ENCODE measurements at places on chromosomes 6 and 20. TPM values are rescaled to one million over a fixed set of nuclear protein-coding genes. Genes with fewer than 3 reads are reported as not detected.
A peak's percentile ranks its signal among the peaks of the same experiment; 100 is the strongest.

Gene HM13
- total RNA-seq: 153 TPM

Gene COX4I2
- total RNA-seq: not detected

Gene LHFPL5
- total RNA-seq: not detected

Gene TRIM38
- total RNA-seq: 3.8 TPM

Gene SALL4
- total RNA-seq: 65.4 TPM

Gene STX11
- total RNA-seq: not detected

DNA sequence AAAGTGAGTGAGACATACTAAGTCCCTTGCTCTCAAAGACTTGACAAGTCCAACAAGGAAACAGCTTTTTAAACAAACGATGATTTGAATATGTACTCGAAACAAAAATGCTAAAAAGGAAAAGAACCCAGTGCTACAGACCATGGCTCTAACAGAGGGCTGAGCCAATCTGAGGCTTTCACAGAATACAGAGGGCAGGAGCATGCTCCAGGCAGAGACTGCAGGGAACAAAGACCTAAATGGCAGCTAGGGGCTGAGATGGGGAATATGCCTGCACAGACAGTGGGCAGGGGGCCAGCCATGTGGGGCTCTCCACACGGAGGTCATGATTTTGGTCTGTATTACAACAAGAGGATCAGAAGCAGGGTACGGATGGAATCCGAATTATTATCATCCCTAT, 31.1 kb upstream of the C6orf118 start:
- no peak for DNase-seq

GRCh38 chr6:152428126-152428525, 209.0 kb downstream of the SYNE1 start:
- no peak for DNase-seq

- DNase-seq: no peak
Measured at GRCh38 chr6:57259064-57259463, 37.0 kb upstream of the RAB23 start.

DNA sequence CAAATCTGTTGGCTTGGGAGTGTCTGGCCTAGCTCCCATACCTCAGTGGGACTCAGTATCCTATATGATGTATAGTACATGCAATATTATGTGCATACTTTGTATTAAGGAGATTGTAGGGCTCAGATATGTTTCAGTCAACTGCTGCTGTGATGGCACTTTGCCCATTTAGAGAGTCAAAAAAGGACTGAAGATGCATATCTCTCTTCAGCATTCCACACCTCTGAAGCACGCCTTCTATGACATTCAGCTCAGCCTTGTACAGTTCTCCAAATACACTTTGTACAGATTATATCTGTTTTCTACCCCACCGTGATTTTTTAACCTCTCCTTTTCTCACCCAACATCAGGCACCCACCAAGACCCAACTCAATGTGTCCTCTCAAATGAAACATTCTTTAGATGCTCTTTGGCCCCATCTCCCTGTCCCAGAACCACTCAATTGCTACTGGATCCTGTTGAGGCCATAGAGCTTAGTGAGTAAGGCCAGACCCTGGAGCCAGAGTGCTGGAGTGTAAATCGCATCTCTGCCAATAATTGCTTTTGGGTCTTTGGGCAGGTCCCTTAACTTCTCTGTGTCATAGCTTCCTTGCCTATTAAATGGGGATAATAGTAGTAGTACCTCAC, 15.6 kb downstream of the ENPP1 start:
- DNase-seq: no peak

GRCh38 chr6:36428911-36429310, 13.7 kb downstream of the PXT1 start:
- DNase-seq: no peak

DNA sequence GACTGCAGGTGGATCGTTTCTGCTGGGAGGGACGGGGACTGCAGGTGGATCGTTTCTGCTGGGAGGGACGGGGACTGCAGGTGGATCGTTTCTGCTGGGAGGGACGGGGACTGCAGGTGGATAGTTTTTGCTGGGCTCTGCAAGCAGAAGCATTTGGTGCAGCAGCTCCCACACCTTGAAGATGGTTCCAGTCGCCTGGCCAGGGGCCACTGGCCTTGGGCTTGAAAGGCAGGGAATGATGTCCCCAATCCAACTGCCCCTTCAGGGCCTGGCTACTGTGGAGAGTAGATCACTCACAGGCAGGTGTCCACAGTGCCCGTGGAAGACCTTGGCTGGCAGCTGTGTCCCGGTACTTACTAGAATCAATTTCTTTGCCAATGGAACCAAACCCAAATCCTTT, 68.2 kb downstream of the PSMG4 start:
- no peak for DNase-seq

- DNase-seq: no peak
Measured at GRCh38 chr6:128124713-128125112, 223.9 kb upstream of the THEMIS start.

DNA sequence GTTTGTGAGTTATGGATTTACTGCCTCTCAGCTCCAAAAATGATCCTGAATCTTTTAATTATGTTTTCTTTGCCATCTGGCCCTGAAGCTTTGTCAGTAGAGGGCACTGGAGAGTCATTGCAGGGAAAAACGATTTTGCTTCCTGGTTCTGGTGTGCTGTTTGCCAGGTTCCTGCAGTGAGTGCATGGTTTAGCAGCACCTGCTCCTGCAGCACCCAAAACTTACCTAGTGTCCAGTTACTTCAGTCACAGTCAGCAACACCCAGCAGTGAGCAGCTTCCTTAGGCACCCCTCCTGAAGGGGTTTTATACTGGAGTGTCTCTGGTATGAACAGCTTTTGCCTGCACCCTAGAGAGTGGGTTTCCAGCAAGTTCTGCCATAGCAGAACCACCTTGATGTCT, 6.0 kb upstream of the TRIM26 start:
- peak; percentile 57 for DNase-seq

- DNase-seq: no peak
Measured at GRCh38 chr6:90409700-90410099, 113.1 kb upstream of the BACH2 start.

- DNase-seq: peak; percentile 14
Measured at GRCh38 chr6:166955121-166955864, 1.1 kb downstream of the RNASET2 start.

DNA sequence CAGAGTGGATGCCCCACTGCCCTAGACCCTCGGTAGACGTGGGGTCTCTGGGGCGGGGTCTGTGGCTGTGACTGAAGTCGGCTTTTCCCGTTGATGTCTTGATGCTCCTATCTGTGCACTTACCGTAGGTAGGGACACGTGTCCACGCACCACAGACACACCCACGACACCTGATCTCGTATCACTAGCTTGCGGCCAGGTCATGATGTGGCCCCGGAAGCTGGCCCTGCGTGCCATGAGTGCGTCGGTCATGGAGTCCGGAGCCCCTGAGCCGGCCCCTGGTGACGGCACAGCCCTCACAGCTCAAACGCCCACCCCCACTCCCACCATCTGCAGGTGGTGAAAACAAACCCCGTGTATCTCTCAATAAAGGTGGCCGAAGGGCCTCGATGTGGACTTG, 33.9 kb upstream of the MRGBP start:
- DNase-seq: no peak

DNA sequence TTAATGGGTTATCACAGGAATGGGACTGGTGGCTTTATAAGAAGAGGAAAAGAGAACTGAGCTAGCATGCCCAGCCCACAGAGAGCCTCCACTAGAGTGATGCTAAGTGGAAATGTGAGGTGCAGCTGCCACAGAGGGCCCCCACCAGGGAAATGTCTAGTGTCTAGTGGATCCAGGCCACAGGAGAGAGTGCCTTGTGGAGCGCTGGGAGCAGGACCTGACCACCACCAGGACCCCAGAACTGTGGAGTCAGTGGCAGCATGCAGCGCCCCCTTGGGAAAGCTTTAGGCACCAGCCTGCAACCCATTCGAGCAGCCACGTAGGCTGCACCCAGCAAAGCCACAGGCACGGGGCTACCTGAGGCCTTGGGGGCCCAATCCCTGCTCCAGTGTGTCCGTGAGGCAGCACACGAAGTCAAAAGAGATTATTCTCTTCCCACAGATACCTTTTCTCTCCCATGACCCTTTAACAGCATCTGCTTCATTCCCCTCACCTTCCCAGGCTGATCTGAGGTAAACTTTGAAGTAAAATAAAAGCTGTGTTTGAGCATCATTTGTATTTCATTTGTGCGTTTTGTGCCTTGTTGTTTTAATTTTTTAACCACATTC, 4.4 kb downstream of the HLA-E start:
- DNase-seq: no peak

DNA sequence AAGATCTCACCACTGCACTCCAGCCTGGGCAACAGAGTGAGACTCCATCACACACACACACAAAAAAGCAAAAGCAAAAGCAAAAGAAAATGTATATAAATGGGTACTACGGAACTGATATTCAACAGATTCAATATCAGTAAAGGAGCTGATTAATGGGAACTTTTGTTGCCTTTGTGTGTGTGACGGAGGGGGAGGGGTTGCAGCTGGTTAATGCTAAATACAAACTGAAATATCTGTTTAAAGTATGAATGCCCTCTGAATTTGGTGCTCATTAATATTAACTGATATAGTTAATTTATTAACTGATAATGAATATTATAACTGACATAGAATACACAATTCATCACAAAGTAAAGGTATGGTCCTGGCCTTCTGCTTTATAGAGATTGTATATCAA, 8.4 kb downstream of the NCOA6 start:
- DNase-seq: no peak

DNA sequence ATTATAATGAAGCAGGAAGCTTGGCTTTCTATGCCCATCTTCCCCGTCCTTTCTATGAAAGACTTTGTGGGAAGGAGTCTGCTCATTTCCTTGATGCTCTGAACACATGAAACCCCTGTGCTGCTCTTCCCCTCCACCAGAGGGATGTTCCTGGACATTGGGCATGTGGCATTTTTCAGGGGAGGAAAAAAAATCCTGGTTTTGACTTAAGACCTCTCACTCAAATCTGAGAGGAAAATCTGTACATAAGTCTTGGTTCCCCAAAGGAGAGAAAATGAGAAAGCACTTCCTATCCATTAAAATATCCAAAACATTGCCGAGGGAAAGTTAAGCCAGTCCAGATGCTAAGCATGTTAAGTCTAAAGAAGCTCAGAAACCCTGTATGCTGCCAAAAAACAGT, 393.0 kb downstream of the PAX1 start:
- DNase-seq: no peak

GRCh38 chr6:41100871-41101287, 28.1 kb downstream of the NFYA start:
- peak; percentile 85 for DNase-seq

DNA sequence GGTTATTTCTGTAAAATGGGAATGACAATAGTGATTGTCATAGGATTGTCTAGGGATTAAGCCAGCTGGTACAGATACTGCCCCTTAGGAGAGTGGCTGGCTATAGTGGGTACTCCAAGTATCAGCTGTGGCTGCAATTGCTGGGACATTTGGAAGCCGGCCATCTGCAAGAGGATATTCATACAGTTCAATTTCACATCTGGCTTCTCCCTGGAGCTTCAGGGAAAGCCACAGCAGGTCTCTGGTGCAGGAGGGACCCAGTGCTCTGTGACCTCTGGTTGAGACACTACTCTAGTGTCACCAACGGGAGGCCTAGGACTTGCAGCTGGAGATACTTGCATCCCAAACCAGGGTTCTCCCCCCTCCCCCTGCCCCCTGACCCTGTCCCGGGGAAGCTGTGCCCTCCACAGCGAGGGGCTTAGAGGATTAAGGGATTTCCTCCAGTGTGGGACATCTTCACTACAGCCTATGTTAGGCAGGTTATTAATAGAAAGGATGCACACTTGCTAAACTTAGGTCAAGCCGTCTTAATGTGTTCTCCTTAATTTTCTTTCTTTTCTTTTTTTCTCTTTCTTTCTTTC, 2.7 kb downstream of the SLC2A10 start:
- no peak for DNase-seq

GRCh38 chr6:21593927-21594415, 420 bp downstream of the SOX4 start:
- DNase-seq: peak; percentile 19

DNA sequence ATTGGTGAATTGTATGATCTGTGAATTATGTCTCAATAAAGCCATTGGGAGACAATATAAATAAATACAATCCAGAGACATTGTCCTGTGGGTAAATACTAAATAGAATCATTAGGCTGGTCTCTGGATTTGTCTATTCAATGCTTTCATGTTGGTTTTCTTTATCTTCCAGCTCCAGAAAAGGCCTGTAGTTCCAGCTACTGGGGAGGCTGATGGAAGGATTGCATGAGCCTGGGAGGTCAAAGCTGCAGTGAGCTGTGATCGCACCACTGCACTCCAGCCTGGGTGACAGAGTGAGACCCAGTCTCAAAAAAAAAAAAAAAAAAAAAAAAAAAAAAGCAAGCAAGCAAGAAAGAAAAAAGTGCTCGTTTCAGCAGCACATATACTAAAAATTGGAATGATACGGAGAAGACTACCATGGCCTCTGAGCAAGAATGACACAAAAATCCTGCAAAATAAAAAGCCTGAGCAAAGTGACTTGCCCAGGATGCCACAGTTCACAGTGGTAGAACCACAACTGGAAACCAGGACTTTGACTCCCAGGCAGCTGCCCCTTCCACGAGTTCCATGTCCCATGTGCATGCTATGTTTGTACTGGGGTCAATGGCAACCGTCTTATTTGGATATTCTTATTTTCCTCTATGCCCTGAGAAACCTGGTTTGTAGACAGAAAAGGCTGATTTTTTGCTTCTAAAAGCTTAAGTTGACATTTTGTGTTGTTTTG, 33.6 kb upstream of the GMPR start:
- no peak for DNase-seq

DNA sequence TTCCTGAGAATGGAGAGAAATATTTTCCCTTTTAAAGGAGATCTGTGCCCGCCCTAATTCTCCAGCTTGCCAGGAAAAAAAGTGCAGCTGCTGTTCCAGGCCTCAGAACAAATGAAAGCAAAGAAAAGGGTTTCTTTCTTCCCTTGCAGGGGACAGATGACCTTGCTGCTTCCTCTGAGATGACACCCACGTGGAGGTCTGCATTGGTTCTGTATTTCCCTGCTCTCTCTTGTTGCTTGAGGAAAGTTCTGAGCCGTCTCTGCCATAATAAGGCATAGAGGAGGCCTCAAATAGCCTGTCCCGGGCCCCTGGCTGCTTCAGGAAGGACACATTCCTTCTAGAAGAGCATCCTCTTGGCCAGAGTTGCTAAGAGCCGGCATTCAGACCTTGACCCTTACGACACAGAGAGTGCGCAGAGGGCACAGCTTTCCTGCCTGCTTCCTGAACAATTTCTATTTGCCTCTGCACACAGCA, 501.8 kb upstream of the SULF2 start:
- DNase-seq: no peak
